ENCODE measurements at places on chromosomes 2 and 18. TPM values are rescaled to one million over a fixed set of nuclear protein-coding genes. Genes with fewer than 3 reads are reported as not detected.

The SLC5A7 gene
- total RNA-seq: not detected

The SERPINB4 gene
- total RNA-seq: not detected

- H3K27me3 ChIP-seq: no peaks in the 10 kb centered on the region
- DNase-seq: no peak
- no peaks in the 10 kb centered on the region for H3K36me3 ChIP-seq
- no peak overlapping the region for H3K27ac ChIP-seq
These were observed 199.8 kb downstream of the PLCL1 start for GRCh38 chr2:198004173-198004572.

DNA sequence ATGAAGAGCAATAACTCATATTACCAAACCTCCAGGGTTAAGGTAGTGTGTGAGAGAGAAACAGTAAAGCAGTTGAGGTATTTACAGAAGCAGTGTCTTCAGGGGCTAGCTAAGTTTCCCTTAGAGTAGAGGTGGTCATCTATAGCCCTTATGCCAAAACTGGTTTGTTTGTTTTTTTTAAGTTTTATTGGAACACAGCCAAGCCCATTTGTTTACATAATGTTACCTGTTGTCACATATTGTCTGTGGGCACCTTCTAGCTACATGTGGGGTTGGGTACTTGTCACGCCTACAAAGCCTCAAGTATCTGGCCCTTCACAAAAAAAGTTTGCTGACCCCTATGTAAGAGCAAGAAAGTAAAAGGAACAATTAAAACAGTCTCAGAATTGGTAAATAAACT, 39.4 kb downstream of the ACTR2 start:
- H3K36me3 ChIP-seq: peaks cover 12% of the 10 kb centered on the region
- no peak for DNase-seq

GRCh38 chr2:156918410-156918809, 339.1 kb upstream of the GALNT5 start:
- H3K4me1 ChIP-seq: no peaks in the 10 kb centered on the region
- no peaks in the 10 kb centered on the region for H3K36me3 ChIP-seq
- no peak for DNase-seq
- H3K27me3 ChIP-seq: no peaks in the 10 kb centered on the region
- H3K4me3 ChIP-seq: no peak overlapping the region

- H3K4me1 ChIP-seq: no peaks in the 10 kb centered on the region
- no peaks in the 10 kb centered on the region for H3K27me3 ChIP-seq
- DNase-seq: no peak
- H3K27ac ChIP-seq: no peak overlapping the region
These were observed 247.4 kb upstream of the RAB6C start for GRCh38 chr2:129731907-129732629.

DNA sequence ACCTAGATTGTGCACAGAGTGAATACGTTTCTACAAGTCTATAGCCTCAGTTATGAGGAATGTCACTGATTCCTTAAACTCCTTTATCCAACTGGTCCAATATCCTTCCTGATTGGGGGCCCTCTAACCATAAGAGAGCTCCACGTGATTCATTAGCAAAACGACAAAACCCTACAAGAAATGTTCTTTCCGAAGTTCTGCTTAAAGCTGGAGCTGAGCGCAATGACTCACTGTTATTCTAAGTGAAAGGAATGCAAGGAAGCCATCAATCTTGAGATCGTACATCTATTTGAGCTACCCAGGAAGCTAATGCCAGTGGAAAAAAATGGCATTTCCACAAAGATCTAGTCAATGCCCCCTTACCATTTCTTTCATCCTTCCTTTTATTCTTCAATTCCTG, 354.9 kb upstream of the CDH20 start:
- no peak for DNase-seq
- H3K27ac ChIP-seq: no peak overlapping the region
- no peaks in the 10 kb centered on the region for H3K4me1 ChIP-seq
- H3K4me3 ChIP-seq: no peak overlapping the region
- H3K36me3 ChIP-seq: no peaks in the 10 kb centered on the region

- no peaks in the 10 kb centered on the region for H3K27me3 ChIP-seq
- H3K4me3 ChIP-seq: no peak overlapping the region
- DNase-seq: no peak
- H3K36me3 ChIP-seq: no peaks in the 10 kb centered on the region
These were observed 139.3 kb upstream of the FBXO11 start for GRCh38 chr2:48045613-48046012.

- no peaks in the 10 kb centered on the region for H3K4me1 ChIP-seq
- H3K4me3 ChIP-seq: no peak overlapping the region
- no peaks in the 10 kb centered on the region for H3K27me3 ChIP-seq
- no peaks in the 10 kb centered on the region for H3K36me3 ChIP-seq
- no peak for DNase-seq
These were observed 669.5 kb downstream of the ERBB4 start for GRCh38 chr2:211868996-211869533.

GRCh38 chr18:74784752-74785151, 187.1 kb downstream of the ZNF407 start:
- no peak overlapping the region for H3K27ac ChIP-seq
- H3K4me1 ChIP-seq: no peaks in the 10 kb centered on the region
- no peak for DNase-seq
- no peaks in the 10 kb centered on the region for H3K27me3 ChIP-seq
- peaks cover 5% of the 10 kb centered on the region for H3K36me3 ChIP-seq

DNA sequence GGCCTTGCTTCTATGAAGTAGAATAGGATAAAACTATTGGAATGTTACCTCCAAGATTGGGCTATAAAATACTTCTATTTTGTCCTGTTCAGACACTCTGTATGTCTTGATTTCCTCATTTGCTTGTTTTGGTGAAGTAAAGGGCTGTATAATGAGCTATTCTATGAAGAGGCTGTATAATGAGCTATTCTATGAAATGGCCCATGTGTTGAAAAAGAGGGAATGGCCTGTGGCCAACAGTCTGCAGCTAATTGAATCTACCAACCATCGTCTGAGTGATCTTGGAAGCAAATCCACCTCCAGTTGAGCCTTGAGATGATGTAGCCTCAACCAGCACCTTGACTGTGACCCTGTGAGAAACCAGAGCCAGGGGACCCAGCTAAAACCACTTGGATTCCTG, 3.8 kb upstream of the SGPP2 start:
- H3K27me3 ChIP-seq: peaks cover 14% of the 10 kb centered on the region
- H3K4me3 ChIP-seq: no peak overlapping the region
- no peaks in the 10 kb centered on the region for H3K36me3 ChIP-seq
- H3K4me1 ChIP-seq: no peaks in the 10 kb centered on the region
- no peak for DNase-seq

- no peaks in the 10 kb centered on the region for H3K27me3 ChIP-seq
- no peak overlapping the region for H3K27ac ChIP-seq
- no peak overlapping the region for H3K4me3 ChIP-seq
- H3K36me3 ChIP-seq: peaks cover 15% of the 10 kb centered on the region
These were observed 26.1 kb downstream of the SLC39A10 start for GRCh38 chr2:195683174-195683573.
